ENCODE measurements at places on chromosomes 3 and 15. TPM values are rescaled to one million over a fixed set of nuclear protein-coding genes. Genes with fewer than 3 reads are reported as not detected.

DNA sequence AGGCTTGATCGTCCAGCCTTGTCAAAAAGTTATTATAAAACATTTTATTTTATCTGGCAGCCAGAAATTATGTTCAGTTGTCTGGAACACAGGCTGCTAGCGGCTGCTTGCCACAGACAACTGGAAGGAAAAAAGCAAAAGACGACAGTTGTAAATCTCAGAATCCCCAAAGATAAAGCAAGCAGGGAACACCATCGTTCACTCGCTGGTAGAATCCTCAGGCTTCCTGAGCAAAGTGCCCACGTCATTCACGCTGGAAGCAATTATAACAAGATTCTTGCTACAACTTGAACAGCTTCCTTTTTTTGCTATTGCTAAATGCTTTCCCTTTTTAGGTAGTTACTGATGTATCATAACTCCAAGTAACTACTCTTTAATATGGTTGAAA, 33.6 kb downstream of the ADAMTS17 start:
- no peaks in the 10 kb centered on the region for H3K4me1 ChIP-seq
- H3K4me3 ChIP-seq, result no peak overlapping the region
- no peaks in the 10 kb centered on the region for H3K36me3 ChIP-seq
- no peak for DNase-seq
- no peaks in the 10 kb centered on the region for H3K27me3 ChIP-seq
- H3K27ac ChIP-seq, result no peak overlapping the region

GRCh38 chr15:96089405-96090058, 241.0 kb upstream of the NR2F2 start:
- no peak overlapping the region for H3K4me3 ChIP-seq
- H3K36me3 ChIP-seq, result no peaks in the 10 kb centered on the region
- H3K4me1 ChIP-seq, result no peaks in the 10 kb centered on the region
- DNase-seq, result no peak

The KNSTRN gene
- total RNA-seq, result 74.6 TPM

- H3K27ac ChIP-seq, result no peak overlapping the region
- no peak for DNase-seq
- peaks cover 4% of the 10 kb centered on the region for H3K36me3 ChIP-seq
- H3K27me3 ChIP-seq, result no peaks in the 10 kb centered on the region
- no peaks in the 10 kb centered on the region for H3K4me1 ChIP-seq
These were observed 36.1 kb downstream of the PBRM1 start for GRCh38 chr3:52649461-52650210.

The FAM107A gene
- total RNA-seq, result 0.08 TPM

GRCh38 chr3:41434781-41435180, 235.5 kb downstream of the CTNNB1 start:
- H3K27me3 ChIP-seq, result no peaks in the 10 kb centered on the region
- DNase-seq, result no peak
- H3K4me3 ChIP-seq, result no peak overlapping the region
- H3K4me1 ChIP-seq, result no peaks in the 10 kb centered on the region
- no peaks in the 10 kb centered on the region for H3K36me3 ChIP-seq
- no peak overlapping the region for H3K27ac ChIP-seq

- no peaks in the 10 kb centered on the region for H3K36me3 ChIP-seq
- no peak for DNase-seq
- peaks cover 2% of the 10 kb centered on the region for H3K4me1 ChIP-seq
These were observed 2.3 kb downstream of the LNP1 start for GRCh38 chr3:100403362-100404249.
